Cardiac septum (tissue), 1 donor: ENCODE measurements at places on chromosomes 12 and 14. TPM values are rescaled to one million over a fixed set of nuclear protein-coding genes. Genes with fewer than 3 reads are reported as not detected.
A peak's percentile ranks its signal among the peaks of the same experiment; 100 is the strongest.

Gene MIP
- 0.48 TPM for total RNA-seq

Gene CLEC1B
- not detected for total RNA-seq

Gene ACSM4
- not detected for total RNA-seq

Gene CCDC175
- total RNA-seq, result not detected

Gene TSHR
- not detected for total RNA-seq

Gene MUCL1
- not detected for total RNA-seq

Gene PRB2
- not detected for total RNA-seq

Gene ERBB3
- total RNA-seq, result 1.5 TPM

DNA sequence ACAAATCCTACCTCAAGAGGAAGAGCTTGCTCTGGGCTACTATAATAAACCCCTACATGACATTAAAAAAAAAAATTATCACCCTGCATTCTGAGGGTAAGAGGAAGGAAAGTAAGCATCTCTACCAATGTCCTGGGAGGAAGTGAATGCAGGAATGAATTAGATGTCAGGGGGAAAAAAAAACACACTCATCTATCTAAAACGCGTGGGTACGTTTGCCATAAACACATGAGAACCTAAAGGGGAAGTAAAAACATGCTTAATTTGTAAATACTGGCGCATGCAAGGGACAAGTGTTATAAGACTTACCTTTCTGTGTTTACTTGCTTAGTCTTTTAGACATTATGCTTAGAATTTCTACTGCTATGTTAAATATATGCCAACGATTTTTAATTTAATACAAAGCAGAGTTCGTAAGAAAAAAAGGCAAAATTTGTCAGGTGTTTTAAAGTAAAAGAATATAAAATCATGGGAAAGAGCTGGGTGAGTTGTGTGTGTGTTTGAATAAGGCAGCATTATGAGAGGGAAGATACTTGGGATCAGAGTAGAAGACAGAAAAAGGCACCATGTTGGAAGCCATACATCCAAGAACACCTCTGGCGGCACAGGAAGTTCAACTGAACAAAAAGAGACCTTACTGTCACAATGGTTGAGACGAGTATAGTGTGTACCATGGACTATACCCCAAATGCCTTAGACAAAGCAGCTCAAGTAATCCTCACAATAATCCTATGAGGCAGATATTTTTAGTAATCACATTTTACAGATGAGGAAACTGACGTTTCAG is 1.5 kb downstream of the TMED8 start:
- DNase-seq, result no peak

DNA sequence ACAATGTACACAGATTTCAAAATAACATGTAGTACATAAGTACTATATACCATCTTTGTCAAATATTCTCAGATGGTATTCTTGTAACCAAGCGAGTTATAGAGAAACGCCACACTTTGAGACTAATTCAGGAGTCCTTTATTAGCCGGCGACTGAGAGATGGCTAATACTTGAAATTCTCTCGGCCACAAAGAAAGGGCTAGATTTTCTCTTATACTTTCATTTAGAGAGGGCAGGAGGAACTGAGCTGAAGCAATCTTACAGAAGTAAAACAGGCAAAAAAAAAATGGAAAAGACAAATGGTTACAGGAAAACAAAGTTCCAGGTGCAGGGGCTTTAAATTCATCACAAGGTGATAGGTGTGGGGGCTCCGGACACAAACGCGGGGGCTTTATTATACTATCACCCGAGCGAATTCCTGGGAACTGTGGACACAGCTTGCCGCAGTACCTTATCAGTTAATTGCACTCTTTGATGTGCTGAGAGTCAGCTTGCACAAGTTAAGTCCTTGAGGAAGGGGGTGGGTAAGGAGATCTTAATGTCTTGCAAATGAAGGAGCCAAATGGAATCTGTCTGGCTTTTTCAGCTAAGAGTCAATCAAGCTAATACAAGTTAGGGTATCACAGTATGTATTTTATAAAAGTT is 382.3 kb downstream of the KCNH5 start:
- DNase-seq, result no peak

DNA sequence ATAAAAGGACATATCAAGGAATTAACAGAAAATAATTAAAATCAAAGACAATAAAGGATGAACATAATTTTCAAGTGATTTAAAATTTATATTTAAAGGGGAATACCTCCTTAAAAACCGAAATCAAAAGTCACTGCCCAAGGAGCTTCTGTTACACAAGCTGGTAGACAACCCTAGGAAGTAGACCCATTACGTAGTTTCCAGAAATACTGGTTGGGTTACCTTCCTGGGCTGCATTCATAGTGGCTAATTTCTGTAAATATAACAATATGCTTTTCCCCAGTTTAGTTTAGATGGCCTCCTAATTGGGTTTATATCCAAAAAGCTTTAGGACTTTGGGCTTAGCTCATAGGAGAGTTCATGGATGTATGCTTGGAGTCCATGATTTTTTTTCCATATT is 2.1 kb upstream of the EDDM3A start:
- DNase-seq, result no peak

GRCh38 chr12:51626629-51627028 is 35.6 kb downstream of the SCN8A start:
- no peak for DNase-seq

DNA sequence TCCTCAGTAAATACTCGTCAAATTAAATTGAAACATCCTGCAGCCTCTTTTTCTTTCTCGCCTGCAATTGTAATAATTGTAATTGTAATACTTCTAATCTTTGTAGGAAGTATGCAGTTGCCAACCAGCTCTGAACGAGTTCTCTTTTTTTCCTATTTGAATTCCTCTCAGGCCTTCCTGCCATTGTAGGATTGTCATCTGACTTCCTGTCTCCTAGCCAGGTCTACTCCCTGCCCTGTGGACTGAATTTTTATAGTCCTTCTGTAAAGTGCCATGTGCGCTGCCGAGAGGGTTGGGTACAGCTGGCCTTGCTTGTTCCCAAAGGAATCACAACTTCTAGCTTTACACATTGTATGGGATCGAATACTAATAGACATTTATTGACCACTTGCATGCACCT is 183.3 kb downstream of the SSPN start:
- DNase-seq, result no peak

DNA sequence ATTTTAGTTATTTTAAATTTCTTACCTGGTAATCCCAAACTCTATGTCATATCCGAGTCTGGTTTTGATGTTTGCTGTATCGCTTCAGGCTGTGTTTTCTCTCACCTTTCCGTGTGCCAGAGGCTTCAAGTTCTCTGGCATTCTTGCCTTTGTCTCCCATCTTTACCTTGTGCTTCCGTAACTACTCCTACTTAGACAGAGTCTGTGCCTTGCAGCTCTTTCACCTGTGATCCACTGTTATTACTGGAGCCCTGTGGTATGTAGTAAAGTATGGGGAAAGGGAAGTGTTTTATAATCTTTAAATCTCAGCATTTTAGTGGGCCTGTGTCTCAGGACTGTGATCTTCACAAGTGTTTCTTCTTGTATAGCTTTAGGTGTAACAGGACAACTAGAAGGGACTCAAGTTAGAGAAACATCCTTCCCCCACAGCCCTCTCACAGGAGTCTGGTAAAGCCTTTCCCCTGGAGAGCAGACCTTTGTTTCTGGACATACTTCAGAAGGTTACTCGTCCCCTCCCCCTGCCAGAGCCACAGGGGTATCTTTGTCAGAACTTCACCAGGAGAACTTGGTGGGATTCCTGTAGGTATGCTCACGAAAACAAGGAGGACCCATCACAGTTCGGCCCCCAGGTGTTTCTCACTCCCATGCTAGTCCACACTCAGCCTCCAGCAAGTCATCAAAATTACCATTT is 11.1 kb downstream of the IFNG start:
- DNase-seq, result no peak

DNA sequence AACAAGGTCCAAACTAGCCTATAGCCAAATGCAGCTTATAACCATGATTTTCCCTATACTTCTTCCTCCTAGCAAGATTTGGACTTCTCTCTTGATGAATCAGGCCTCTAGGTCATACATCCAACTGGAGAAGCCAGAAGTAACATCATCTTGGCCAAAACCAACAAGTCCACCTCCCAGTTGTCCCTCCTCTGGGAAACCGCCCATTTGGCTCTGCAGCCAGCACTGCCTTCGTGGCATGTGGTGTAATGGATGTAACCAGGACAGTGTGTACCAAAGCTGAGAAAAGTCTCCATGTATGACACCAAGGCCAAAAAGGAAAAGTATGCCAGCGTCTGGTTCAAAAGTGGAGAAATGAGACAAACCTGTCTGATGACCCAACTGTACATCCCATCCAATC is 59.3 kb upstream of the VASH1 start:
- no peak for DNase-seq

- no peak for DNase-seq
Measured at GRCh38 chr12:19075711-19076340, 53.7 kb upstream of the PLEKHA5 start.

- DNase-seq, result no peak
Measured at GRCh38 chr14:61519735-61520134, 175.6 kb upstream of the HIF1A start.

- no peak for DNase-seq
Measured at GRCh38 chr12:115443351-115443938, 759.5 kb upstream of the TBX3 start.

DNA sequence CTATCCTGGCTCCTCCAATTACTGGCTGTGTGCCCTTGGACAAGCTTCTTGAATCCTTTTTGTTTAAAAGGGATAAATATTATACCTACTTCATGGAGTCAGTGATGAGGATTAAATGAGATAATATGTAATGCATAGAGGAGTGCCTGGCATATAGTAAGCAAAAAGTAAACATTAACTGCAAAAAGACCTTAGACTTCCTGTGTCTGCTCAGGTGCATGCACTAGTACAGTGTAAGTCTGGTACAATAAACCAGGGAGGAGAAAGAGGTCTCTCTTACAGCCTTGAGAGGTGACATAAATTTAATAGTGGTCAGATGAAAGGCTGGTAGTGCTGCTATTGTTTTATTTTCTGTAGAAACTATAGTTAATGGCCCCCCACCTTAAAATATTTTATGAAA is 305.2 kb upstream of the MIS18BP1 start:
- DNase-seq, result no peak

- DNase-seq, result no peak
Measured at GRCh38 chr12:108896336-108896735, 16.4 kb downstream of the DAO start.

DNA sequence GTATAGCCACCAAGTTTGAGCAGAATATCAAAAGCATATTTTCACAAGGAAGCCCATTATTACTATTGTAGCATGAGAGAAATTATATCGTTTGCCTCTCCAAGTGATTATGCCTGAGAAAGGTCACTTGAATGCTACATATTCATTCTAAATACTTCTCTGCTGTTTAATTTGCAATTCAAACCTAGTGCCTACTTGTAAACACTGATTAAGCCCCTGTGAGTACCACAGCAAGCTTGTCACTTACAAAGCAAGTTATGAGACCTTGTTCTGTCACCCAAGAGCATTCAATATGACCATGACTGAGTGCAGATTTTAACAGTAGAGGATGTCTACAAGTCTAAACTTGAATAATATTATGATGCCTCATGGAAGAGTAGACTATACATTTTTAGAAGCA is 124.7 kb upstream of the SSTR1 start:
- no peak for DNase-seq

DNA sequence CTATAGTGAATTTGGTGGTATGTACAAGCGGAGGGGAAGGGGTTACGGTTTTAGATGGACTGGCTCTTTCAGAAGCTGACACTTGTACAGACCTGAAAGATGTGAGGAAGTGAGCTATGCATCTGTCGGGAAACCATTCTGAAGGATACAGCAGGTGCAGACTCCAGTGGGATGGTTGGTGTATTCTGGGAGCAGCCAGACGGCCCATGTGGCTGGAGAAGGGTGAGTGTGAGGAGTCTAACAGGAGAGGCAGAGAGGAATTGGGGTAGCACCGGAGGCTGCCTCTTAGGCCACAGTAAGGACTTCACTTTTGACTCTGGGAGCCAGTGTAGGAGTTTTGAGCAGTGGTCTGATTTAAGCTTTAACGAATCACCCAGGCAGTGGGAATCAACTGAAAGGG is 90.7 kb downstream of the APAF1 start:
- no peak for DNase-seq

- DNase-seq, result no peak
Measured at GRCh38 chr12:95591731-95592130, 40.5 kb upstream of the USP44 start.

- no peak for DNase-seq
Measured at GRCh38 chr14:99603471-99604277, at the start of gene CCDC85C. CCDC85C (minus strand) TSS chr14:99604207; CDS start chr14:99603959, 248 bp downstream.

DNA sequence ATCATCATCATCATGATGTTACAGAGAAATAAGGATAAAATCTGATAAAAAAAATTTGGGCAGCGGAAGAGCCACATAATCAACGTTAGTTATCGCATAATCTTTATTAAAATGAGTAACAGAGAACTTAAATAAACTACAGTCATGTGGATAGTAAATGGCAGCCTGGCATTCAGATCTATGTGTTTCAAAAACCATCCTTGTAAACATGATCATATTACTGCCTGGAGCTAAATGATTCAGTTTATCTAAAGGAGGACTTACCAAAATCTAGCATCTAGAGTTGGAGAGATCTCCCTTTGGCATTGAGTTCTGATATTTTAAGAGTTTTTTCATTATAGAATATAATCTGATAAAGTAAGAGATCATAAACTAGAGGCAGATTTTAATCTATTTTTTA is 200.1 kb upstream of the MGAT4C start:
- DNase-seq, result no peak

GRCh38 chr14:65961004-65961403 is 525.2 kb upstream of the CCDC196 start:
- no peak for DNase-seq

GRCh38 chr12:57106021-57106708 is 5.0 kb downstream of the STAT6 start:
- peak; percentile 38 for DNase-seq

- no peak for DNase-seq
Measured at GRCh38 chr12:98653866-98654493, 8.9 kb downstream of the APAF1 start.

DNA sequence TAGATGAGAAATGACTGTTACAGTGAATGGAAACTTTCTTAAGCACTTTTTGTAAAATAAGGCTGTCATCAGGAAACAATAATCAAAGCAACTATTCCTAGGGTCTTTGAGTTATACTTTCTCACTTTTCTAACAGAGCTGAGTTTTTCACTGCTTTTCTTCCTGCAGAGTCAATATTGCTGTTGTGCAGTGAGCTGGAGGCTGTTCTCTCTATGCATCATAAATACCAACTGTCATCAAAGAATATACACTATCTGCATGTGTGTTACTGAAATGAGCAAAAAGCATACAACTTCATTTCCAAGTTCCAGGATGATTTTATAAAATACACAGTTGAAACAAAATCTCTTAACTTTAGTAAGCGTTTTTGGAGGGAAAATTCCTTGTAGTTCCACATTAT is 110.4 kb upstream of the CPSF6 start:
- no peak for DNase-seq

DNA sequence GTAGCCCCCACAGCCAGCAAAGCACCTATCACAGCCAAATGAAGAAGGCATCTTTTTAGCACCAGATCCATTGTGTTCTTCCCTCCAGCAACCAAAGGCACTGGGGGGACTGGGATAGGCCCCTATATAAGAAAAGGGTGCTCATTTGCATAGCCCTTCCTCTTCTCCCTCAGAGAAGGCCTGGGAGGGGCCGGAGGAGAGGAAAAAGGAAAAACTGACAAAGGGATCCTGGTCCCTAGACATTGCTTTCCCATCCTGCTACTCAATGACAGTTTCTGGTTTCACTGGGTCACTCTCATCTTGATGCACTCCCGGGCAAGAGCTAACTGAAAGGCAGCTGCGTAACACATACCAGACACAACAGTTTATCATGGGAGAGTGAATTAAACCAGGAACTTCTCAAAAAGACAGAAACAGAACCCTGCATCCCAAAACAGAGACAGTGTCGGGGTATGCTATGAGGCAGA is at the start of gene PMEL:
TSS of gene PMEL (minus strand) at position 102 of the 467 bp plus-strand sequence. CDS start at position 71, 31 bp downstream.
- no peak for DNase-seq

- DNase-seq, result no peak
Measured at GRCh38 chr14:65360144-65360784, 52.3 kb upstream of the FUT8 start.
